Amniotic stem cell (primary cell): ENCODE measurements at places on chromosomes 6 and 20.

GRCh38 chr20:24117383-24117782 is 128.8 kb upstream of the GGTLC1 start:
- no peak for DNase-seq

DNA sequence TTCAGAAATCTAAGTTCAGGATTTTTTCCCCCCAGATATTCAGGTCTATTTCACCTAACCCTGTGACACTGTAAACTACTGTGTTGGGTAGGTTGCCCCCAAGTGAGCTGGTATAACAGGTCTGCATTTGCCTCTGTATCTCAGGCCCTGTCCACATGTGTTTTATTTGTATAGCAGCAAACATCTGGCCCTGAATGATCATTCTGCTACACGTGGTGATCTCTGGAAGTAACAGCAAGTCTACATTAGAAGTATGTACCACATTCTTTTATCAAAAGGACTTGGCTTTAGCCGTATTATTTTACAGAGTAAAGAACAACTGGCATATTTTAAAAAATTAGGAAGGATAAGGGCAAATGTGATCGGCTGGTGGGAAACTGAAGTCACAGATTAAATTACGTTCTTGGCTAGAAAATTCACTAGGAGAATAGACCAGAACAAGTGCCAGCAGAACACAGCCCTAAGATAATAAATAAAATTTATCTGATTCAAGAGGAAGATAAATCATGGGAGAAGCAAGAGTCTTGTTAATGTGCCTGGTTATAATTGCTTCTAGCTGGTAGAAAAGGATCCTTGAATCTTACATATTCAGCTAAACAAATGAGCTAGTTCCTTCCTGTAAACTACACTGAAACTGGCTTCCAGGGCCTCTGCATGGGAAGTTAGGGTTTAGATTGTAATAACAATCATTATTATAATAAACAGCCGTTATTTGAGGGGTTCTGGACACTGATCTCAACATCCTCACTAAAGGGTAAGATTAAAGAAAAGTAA is 192.1 kb downstream of the SAMD5 start:
- no peak for DNase-seq

DNA sequence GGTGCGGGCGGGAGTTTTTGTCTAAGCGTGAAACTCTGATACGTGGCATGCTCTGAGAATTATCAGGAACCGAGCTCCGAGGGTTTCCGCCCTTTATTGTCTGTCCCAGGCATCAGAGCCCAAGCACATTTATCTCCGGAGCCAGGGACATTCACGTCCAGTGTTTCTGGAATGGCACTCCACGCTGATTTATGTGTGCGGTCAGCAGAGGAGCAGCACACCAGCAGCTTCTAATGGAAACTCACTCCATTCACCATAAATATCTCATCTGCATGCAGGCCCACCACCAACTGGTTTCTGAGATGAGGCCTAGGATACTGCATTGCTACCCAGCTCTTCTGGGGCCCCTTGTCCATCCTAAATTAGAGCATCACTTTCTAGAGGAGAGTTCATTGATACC is 51.9 kb upstream of the SYNDIG1 start:
- DNase-seq, result no peak

DNA sequence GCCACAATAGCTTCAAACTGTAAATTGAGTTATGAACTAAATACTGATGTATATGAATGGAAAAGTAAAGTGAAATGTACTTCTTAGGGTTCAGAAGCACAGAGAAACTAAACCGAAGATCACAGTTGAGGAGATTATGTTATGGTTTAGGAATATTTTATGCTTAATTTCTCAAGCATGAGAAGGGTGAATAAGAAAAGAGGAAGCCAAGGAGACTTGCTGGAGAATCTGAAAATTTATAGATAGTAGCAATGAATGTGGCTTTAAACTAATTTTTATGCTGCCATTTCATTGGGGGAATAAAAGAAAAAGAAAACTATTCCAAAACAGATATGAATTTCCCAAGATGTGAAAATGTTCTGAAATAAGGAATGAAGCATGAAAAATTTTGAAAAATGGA is 5.6 kb downstream of the ANKS1A start:
- no peak for DNase-seq

- DNase-seq, result no peak
Observed at GRCh38 chr6:127202676-127203075, 64.0 kb upstream of the RNF146 start.

GRCh38 chr20:48294942-48295341 is 509.7 kb upstream of the SULF2 start:
- no peak for DNase-seq

- DNase-seq, result no peak
Observed at GRCh38 chr6:35406711-35407485, 45.2 kb upstream of the FANCE start.

DNA sequence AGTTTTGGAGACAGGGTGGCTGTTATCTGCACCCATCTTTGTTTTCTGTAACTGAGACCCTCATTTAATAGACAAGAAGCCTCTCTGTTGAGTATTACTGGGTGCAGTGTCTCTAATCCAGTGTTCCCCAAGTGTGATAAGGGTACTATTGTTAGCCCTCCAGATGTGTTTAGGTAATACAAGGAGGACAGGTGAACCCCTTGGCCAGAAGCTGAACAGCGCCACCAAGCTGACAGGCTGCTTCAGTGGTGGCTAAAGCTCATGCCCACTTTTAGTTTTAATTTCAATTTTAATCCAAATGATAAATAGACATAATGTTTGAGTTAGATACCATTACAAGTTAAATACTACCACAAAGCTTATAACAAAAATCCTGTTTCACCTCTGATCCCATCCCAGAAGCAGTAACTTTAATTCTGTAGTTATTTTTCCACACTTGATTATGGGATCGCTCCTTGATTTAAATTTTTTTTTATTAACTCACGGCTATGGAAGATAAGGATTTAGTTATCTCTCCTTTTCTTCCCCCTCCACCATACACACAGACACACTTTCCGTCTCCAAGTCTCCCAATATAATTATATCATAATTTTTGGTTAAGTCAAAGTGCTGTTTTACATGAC is 8.4 kb upstream of the STK35 start:
- DNase-seq, result no peak

DNA sequence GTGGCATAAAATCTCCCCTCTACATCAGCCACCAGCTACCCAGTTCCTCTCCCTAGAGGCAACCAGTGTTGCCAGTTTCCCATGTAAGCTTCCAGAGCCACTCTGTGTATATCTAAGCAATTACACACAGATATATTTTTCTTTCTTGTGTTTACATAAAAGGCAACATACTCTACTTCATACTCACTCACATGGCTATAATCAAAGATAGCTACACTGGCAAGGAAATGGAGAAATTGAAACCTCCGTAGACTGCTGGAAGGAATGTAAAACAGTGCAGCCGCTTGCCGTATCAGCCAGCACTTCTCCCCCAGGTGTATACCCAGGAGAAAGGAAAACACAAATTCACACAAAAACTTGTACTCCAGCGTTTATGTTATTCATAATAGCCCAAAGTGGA is 38.5 kb upstream of the NELFCD start:
- no peak for DNase-seq

DNA sequence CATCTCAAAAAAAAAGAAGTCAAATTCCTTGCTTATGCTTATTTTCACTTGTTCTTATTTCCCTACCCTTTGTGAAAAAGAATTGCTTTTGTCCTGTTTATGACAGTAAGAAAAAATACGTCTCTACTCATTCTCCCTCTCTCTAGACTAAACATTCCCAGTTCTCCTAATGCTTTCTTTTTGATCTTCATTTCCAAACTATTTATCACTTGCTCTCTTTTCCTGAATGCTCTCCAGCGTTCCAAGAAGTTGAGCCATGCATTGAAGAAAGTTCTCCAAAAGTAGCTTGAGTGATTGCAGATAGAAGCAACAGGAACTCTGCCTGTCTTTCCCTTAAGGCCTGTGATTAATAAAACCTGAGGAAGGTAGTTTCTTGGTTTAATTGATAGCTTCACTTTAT is 53.1 kb upstream of the TMEM170B start:
- DNase-seq, result no peak

DNA sequence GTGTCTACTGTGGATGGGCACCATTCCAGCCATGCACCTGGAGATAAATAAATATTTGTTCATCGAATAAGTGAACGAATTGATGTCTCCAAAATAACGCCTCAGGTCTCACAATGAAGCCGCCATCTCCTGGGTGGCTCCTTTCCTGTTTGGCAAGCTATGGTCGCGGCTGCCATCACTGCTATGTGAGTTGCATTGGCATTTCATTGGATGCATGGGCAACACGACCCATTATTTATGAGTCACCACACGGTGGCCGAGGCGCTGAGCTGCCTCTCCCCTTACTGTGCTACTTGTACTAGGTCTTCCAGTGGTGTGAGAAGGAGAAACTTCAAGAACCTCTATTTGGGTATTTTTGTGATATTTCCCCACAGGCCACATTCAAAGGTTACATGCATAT is 21.3 kb upstream of the PDE10A start:
- no peak for DNase-seq

DNA sequence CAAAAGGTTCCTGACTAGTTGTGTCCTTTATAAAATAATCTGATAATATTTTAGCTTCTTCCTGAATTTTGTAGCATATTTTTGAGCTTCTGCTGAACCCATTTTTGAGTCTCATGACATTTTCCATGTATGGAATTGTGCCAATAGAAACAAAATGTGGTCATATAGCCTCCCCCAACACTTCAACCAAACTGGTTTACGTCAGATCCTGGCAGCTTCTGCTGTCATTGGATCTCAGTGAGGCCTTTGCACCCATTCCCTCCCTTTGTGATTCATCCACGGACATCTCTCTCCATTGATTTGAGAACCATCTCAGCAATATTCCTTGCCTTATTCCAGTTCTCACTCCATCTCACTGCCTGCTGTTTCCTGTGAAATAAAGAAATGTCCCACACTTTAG is 166.0 kb upstream of the PROKR2 start:
- no peak for DNase-seq

GRCh38 chr6:156944412-156944811 is 167.2 kb downstream of the ARID1B start:
- no peak for DNase-seq

GRCh38 chr20:33130568-33131061 is 37.3 kb upstream of the BPIFA2 start:
- DNase-seq, result no peak

DNA sequence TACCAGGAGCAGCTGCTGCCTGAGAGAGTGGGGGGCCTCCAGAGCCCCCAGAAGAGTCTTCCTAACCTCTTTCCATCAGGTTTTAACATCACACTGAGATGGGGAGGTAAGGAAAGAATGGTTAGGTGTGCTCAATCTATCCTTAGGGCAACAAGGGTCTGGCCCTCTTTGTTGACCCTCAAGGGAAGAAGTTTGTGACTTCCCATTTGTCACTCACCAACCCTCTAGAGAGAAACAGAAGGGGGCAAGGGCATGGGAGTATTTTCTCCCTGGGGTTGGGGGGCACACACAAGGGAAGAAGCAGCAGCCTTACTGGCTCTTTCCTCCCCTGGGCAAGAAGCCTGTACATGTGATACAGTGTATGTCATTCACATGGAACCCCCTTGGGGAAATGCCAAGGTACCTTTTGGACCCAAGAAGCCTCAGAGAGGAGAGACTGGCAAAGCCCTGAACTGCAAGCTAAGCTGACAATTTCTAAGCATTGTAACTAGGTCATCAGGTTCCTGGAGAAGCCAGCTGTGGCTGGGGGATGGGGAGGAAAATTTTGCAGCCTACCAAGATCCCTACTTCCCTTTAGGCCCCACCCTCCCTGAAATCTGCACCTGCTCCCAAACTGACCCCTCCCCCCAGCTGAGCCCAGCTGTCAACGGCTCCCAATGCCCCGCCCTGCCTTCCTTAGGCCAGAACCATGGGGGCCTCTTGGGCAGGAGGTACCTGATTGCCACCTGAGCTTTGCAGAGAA is 14.5 kb downstream of the BCL2L1 start:
- DNase-seq, result no peak

GRCh38 chr6:42269974-42270510 is 52.4 kb upstream of the MRPS10 start:
- no peak for DNase-seq

DNA sequence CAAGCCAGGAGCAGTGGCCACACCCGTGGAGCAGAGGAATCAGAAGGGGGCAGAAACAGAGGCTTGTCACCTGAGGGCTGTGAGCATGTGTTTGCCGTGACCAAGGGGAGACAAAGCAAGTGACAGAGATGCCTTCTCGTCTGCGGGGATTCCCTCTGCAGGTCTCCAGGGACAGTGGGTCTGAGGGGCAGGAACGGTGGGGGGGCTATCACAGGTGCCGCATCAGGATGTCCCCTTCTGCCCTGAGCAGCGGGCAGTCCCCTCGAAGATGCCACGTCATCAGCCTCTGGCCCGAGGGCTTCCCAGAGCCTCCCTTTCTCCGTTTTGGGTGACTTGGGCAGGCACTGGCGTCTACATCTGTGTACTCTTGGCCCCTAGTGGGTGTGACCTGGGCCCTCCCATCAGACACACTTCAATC is 338.7 kb downstream of the PREX1 start:
- no peak for DNase-seq

GRCh38 chr20:1563598-1563997 is 6.1 kb upstream of the SIRPD start:
- no peak for DNase-seq

GRCh38 chr20:17849901-17850683 is 118.5 kb downstream of the SNX5 start:
- peak; percentile 91 for DNase-seq

DNA sequence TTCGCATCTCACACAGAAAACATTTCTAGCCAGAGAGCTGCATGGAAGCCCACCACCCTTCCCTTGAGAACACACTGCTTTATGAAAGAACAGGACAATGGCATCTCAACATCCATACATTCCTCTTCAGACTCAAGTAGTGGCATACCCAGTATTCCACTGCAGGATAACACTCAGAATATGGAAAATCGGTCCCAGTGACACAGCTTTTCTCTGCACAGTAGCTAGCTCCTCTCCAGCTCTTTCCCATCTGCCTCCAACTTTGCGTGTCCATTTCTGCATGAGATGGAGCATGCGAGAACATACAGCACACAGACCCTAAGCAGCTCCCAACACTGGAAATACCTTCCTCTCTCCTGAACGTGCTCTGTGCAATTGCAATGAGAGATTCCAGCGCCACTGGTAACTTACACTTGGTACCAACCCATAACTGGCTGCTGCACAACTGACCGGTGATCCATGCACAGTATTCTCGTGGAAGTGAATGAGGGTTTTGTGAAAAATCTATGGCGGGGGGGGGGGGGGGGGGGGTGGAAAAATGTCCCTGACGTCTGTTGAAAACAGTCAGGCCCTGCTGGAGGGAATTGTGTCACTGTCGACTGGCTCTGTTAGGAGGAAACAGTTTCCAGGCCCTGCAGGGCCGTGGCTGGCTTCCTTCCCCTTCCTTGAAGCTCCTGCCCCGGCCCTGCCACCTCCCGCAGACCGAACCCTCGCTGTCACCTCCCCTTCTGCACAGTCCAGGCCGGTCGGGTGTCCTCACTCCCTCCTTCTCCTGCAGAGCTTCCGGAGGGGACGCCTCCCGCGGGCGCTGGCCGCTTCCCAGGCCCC is 265.9 kb upstream of the QKI start:
- DNase-seq, result no peak

DNA sequence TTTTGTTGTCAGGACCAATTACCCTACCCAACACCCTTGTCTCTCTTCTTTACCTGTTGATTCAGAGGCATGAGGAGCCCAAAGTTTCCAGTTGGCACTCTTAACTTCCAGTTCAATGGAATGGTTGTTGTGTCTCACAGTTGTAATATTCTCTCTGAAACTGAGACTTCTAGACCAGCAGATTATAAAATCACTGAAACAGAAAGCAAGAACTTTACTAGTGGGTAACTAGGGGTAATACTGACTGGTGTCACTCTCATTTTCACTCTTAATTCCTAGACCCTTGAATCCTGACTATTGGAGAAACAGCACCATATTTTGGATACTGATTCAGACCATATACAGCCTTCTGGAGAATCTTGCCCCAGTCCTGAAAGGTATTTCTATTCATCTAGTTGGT is 140.2 kb upstream of the MMS22L start:
- DNase-seq, result no peak
